LHCN-M2 (cell line): ENCODE measurements at places on chromosomes 3 and 15. TPM values are rescaled to one million over a fixed set of nuclear protein-coding genes. Genes with fewer than 3 reads are reported as not detected.

GRCh38 chr3:24529210-24529609 is 34.6 kb upstream of the THRB start:
- no peak for DNase-seq

GRCh38 chr3:56379723-56380287 is 88.5 kb downstream of the ERC2 start:
- DNase-seq = no peak

ALDH1A2 gene
- total RNA-seq = 0.46 and 0.77 TPM in 2 replicates

DNA sequence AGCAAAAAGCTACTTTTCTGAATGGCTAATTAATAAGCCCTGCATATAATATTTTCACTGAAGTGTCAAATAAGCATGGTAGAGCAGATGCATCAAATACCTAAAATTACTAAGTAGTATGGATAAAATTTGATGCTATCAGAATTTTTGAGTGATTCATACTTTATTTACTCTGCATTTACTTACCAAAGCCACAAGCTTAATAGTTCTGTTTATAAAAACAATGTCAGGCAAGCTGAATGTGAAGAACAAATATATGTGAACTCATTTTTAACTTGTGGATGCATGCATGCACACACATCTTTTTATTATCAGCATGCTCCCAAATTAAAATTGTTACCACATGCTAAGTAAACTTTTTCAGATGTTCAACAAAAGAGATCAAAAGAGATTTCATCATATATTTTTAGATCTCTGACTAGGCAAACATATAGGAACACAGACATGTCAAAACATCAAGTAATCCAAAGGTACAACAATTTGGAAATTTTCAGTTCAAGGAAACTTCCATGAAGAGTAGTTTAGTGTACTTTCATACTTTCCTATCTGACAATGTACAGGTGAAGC is 969.4 kb downstream of the ROBO1 start:
- DNase-seq = no peak

TUBGCP5 gene
- total RNA-seq = 31.2 and 31.5 TPM in 2 replicates

DNA sequence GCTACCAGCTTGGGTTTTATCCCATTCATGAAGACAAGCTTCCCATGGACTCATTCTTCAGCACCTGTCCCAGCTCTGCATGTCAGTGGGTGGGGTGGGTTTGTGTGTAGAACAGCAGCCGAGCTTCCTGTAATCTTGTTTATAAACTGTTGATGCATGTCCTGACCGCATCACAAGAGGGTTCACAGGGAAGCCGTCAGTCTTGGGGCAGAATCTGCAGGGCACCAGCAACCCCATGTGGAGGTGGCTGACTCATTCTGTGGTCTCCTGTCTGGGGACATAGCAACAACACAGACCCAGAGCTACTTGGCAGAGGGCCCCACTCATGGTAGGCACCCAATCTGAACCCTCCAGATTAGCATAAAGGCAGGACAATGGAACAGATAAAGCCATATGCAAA is 35.6 kb downstream of the DAPK2 start:
- peak; percentile 99 for DNase-seq

DNA sequence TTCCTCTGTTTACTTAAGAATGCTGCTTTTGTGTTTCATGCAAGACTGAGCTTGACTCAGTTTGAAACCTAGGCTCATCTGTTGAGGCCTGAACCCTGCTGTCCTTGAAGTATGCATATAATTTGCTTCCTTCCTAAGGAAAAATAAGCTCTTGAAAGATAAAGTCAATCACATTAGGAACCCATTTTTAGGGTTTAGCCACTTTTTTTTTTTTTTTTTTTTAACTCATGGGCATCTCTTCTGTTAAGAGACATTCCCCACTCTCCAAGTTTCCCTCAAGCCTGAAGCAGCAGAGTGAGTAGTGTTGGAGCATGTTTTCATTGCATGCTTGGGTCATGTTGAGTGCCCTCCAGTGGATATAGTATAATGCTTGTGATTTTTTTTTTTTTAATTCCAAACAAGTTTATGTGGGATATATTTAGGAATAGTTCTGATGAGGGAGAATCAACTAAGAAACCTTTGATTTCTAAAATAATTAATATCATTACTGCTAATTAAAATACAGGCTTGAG is 3.6 kb downstream of the CTNNB1 start:
- DNase-seq = peak; percentile 76

GRCh38 chr3:64216274-64217147 is 8.8 kb downstream of the PRICKLE2 start:
- no peak for DNase-seq

DNA sequence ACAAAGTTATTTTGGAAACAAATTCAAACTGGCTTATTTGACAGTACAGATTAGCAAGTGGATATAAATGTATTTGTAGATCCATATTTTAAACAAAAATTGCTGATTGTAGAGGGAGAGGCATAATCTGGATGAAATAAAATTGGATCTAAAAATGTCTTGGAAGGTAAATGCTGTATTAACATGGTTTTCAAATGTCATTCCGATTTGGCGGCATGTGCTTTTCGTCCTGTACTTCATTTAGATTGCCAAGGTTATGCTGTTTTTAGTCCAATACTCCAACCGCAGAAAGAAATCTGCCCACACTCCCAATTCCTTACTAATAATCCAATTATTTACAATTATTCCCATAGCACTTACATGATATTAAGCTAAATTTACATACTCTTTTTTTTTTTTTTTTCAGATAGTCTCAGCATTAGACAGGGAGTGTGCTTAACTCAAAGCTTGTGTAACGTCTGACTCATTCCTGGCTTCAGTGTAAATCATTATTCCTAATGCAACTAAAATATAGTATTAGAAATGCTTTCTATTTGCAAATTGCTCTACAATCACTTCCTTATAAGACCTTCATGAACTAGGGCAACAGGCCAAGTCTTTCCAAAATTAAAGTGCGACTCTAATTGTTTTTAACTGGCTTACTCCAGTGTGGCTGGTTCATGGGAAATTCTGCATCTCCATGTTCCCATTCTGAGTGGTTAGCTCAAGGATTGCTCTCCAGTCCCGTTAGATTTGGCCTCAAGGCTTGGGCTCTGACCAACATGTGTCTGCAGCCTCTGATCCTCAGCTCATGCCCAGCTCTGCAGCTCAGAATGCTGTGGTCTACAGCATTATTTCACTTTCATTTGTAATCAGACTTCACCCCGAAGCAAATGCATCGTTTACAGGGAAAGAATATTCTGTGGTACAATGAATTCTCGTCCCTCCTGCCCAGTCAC is 103.9 kb downstream of the FBN1 start:
- DNase-seq = peak; percentile 90

PLA2G4E gene
- not detected in 2 replicates for total RNA-seq

DNA sequence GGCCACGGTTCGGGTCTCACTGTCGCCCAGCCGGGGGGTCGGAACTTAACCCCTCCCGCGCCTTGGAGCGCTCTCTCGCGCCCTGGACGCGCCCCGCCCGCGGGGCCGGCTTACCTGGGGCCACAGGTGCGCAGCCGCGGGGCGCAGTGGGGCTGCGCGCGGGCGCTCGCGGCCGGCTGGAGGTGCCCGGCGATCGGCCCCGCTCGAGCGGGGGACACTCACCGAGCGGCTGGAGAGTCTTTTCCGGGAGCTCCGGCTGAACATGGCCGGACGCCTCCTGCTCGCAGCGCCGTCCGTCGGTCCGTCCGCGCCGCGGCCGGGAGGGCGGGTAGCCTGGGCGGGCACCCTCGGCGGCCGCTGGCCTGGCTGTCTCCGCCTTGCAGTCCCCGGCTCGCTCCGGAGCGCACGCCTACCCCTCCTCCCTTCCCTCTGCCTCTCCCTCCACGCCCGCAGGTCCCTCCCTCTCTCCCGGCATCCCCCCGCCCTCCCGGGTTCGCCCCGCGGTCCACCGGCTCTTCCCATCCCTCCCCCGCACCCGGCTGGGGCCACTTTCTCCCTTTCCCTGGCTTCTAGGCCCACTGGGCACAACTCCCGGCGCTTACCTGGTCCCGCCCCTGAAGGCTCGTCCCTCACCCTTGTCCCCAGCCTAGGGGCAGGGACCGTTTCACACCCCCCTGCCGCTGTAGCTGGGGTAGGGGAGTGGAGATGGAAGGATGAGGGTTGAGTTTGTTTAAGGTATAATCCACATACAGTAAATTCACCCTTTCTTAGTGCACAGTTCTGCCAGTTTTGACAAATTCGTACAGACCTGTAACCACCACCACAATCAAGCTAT is 220.1 kb upstream of the PRICKLE2 start:
- DNase-seq = no peak

PPP1R14D gene
- total RNA-seq = not detected in 2 replicates

GRCh38 chr3:82595530-82595929 is 834.1 kb upstream of the GBE1 start:
- DNase-seq = no peak

GRCh38 chr3:52798978-52799476 is 4.4 kb downstream of the ITIH3 start:
- peak; percentile 11 for DNase-seq

DNA sequence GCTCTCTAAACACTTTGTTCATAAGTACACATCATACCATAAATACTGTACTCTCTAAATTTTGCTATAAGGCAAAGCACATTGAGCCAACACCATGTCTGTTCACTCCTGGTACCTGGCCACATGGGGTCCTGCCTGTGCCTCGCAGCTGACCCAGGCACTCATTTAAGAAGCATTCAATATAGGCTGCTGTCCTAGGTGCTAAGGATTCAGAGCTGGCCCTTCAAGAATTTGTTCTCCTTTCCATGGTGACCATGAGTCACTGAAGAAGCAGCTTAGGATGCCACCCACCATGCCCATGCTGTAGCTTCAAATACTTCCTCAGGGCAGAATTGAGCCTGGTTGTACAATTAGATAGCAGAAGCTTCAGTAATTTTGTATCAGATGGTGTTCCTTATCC is 119.2 kb upstream of the ZBED2 start:
- DNase-seq = peak; percentile 78

DNA sequence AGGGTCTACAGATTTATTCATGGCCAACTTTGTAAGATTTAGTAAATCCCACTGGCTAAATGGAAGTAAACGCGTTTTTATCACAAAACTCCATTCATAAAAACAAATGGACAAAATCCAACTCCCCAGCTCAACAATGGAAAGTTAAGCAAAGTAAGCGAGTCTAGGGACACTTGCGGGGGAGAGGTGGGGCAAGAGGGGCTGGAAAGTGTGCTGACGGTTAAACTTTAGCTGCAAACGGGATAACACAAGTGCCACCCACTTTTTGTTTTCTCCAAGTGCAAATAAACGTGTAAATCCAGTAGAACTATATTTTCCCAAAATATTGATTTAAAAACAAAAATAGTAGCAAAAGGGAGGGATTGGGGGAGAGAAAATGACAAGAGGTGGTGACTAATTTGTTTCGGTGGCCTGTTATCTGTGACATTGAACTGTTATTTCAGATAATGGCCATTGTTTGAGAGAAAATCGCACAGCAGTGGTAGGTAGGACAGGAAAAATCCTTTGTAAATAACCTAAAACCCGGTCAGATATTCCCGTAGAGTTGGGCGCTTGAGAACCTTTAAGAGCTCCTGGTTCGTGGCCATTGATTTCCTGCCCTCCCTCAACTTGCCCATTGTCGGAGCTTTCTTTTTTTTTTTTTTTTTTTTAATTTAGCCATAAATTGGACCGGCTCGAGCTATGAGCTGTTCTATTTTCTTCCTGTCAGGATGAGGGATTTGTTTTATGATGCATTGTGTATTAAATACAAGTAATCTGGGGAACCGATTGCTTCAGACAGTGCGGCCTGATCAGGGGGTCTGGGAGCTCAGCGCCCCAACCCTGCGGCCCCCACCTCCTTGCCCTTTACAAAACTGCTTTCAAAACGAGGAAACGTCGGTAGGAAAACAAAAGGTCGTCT is 514.8 kb downstream of the MECOM start:
- no peak for DNase-seq

GPR62 gene
- not detected in 2 replicates for total RNA-seq

DNA sequence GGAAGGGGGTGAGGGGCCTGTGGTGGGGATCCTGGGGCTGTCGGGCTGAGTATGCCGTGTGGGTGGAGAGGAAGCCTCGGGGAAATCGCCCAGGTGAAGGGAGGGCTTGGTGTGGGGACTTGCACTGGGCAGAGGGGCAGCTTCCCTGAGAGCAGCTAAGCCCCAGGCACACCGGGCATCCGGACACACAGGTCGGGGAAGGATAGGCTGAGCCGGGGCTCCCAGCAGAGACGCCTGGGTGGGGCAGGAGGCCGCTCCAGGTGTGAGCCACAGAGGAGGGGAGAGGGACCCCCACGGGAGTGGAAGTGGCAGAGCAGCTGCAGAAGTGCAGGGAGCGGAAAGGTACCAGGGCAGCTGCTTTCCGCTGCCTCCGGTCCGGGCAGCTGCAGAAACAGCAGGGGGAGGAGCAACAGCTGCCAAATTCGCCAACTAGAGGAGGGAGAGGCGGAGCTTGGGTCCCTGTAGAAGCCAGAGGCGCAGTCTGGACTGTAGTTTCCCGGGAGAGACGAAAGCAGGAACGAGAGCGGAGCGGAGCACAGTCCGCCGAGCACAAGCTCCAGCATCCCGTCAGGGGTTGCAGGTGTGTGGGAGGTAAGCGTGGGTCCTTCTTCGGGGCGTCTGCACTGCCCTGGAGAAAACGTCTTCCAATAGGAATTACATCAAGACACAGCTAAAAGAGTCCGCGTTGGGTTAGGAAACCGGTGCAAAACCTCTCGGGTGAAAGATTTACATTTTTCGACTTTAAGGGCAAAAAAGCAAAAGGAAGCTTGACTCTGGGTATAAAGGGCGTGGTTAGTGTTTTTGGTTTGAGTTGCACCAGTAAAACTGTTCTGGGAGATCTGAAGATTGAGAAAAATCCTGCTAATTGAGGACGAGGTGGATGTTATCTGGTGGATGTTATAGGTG is at the start of gene SERPINI1:
Gene SERPINI1 (plus strand): TSS at position 489 of the 906 bp plus-strand sequence. CDS start 53,408 bp downstream, outside the sequence.
- DNase-seq = peak; percentile 89

DNA sequence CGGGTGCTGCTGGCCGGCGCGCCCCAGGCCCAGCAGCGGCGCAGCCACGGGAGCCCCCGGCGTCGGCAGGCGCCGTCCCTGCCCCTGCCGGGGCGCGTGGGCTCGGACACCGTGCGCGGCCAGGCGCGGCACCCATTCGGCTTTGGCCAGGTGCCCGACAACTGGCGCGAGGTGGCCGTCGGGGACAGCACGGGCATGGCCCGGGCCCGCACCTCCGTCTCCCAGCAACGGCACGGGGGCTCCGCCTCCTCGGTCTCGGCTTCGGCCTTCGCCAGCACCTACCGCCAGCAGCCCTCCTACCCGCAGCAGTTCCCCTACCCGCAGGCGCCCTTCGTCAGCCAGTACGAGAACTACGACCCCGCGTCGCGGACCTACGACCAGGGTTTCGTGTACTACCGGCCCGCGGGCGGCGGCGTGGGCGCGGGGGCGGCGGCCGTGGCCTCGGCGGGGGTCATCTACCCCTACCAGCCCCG is 777 bp downstream of the LOXL1 start:
- no peak for DNase-seq

GRCh38 chr3:118472586-118472985 is 562.1 kb downstream of the IGSF11 start:
- DNase-seq = no peak

GRCh38 chr3:110470310-110470709 is 601.3 kb upstream of the NECTIN3 start:
- peak; percentile 26 for DNase-seq

DNA sequence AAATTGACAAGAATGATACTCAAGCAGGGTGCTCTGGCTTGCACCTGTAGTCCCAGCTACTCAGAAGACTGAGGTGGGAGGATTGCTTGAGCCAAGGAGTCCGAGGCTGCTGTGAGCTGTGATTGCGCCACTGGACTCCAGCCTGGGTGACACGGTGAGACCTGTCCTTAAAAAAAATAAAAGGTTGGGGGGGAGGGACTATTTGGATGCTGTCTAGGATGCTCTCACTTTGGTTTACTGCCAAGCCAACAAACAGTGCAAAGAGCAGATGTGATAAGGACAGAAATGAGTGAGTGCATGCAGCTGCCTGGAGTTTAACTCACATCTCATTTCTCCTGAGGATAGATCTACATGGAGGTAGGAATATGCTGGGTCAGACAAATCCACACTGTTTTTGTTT is 130.0 kb downstream of the FRMD4B start:
- no peak for DNase-seq

CYP8B1 gene
- total RNA-seq = not detected in 2 replicates

- DNase-seq = no peak
Measured at GRCh38 chr15:43487271-43487895, 5.6 kb downstream of the TP53BP1 start.
